ENCODE measurements at places on chromosomes 1 and 21.

- DNase-seq, result no peak
These were observed 3.3 kb downstream of the GPR153 start for GRCh38 chr1:6257541-6258069.

DNA sequence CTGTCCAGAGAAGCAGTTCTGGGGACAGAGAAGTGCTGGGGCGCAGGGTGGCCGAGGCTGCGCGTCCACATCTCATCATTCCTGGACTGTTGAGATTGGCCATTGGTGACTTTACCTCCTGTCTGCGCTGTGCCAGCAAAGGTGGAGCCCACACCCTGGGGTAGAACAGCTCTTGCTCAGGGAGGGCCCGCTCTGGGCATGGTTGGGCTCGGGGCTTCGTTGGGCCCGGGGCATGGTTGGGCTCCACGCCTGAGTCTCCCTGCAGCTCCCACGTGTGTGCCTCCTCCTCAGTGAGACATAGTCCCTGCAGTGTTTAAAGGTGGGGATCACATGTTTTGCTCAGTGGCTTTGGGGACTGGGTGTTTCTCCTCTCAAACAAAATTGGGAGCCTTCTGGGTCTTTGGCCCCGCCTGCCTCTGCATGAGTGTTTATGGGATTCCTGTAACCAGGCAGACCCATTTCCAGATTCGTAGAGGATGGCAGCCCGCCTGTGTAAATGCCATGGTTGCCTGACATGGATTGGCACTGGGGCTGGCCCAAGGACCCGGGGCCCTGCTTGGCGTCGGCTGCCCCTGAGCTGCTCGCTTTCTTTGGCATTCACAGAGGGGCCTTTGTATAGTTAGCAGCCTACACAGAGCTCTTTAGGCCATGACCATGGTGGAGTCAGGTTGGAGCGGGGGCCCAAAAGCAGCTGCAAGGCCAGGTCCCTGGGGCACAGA lies 104.6 kb downstream of the TLR5 start:
- DNase-seq, result no peak

- no peak for DNase-seq
These were observed 12.6 kb upstream of the ACTL8 start for GRCh38 chr1:17742583-17742982.

DNA sequence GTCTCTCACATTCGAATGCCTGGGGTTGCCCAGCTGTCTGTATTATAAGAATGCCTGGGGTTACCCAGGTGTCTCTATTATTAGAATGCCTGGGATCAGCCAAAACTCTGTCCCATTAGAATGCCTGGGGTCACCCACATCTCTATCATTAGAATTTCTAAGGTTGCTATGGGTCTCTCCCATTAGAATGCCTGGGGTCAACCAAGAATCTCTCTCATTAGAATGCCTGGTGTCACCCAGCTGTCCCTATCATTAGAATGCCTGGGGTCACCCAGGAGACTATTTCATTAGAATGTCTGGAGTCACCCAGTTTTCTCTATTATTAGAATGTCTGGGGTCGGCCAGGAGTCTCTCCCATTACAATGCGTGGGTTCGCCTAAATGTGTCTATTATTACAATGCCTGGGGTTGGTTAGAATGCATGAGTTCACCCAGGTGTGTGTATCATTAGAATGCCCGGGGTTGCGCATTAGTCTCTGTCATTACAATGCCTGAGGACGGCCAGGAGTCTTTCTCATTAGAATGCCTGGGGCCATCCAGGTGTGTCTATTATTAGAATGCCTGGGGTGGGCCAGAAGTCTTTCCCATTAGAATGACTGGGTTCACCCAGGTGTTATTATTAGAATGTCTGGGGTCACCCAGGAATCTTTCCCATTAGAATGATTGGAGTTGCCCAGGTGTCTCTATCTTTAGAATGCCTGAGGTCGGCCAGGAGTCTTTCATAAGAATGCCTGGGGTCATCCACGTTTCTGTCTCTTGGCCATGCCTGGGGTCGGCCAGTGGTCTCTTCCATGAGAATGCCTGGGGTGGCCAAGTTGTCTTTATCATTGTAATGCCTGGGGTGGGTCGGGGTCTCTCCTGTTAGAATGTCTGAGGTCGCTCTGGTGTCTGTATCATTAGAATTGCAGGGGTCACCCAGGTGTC lies 59.6 kb downstream of the RNF187 start:
- no peak for DNase-seq

DNA sequence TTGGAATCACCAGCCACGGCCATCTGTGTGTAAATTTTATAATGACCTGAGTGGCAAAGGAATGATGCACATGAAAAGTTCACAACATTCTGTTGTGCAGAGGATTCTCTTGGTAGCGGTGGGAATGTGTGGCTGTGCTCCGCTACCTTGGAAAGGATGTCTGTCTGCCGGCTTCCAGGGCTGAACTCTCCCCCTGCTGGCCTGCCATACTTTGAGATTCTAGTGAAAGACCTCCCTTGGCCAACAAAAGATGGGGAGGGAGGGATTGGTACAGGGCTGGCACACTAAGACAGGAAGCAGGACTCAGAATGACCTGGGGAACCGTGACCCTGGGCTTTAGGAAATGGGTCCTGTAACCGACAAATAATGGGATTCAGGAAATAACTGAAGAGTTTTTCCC lies 194.5 kb upstream of the PLD5 start:
- DNase-seq, result no peak

GRCh38 chr21:27040738-27041469 lies 74.0 kb upstream of the ADAMTS5 start:
- DNase-seq, result no peak

DNA sequence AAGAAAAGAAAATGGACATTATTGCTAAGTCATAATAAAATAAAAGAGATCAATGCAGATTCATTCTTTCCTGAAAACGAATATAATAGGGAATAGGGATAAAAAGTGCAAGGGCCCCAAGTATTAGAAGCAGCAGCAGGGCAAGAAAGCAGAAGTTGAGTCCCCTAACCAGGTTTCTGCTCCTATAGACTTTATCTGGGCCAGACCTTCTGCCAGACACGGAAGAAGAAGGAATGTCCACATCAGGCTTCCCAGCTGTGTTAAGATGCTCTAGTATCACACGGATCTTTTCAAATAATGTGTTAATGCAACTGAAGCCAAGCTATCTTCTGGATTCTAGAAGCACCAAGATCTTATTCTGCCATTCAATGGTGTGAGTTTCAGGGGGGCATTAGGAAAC lies 26.9 kb downstream of the CD244 start:
- no peak for DNase-seq

- no peak for DNase-seq
These were observed 607.7 kb upstream of the USP24 start for GRCh38 chr1:55822891-55823290.

DNA sequence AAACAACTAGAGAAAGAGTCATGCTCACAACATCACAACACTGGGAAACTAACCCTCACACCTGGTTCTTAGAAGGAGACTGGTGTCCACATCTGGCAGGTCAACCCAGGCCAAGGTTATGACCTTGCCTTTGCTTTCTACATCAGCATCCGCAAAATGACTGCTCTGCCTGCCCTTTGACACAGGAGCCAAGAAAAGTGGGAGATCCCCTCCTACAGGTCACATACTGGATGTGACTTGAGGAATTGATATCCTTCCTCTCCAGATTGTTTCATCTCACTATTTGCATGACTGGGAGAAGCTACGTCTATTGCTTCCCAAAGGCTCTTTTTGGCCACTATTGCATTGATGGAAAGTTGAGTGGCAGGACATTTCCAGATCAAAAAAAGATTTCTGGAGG lies 115.5 kb downstream of the MIS18A start:
- DNase-seq, result no peak
